ENCODE measurements at places on chromosomes 7 and 10.

GRCh38 chr7:70907259-70908247 is 224.4 kb upstream of the GALNT17 start:
- no peak for DNase-seq

DNA sequence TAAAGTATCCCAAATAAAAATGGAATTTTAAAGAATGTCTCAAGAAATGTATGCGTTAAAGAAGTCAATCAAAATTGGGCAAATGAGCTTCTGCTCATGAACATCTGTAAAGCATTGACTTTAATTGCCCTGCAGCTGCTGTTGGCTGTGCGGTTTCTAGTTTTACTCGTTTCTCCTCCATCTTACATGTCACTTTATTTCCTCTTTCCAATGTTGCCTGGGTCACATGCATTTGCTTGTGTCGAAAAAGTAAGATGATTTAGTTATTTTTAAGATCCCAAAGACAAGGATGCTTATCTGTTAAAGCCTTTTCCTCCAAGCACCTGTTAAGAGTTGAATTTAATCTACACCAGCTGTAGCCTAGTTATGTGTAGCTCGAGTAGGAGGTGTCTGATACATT is 310.4 kb downstream of the EXOC4 start:
- DNase-seq, result no peak

DNA sequence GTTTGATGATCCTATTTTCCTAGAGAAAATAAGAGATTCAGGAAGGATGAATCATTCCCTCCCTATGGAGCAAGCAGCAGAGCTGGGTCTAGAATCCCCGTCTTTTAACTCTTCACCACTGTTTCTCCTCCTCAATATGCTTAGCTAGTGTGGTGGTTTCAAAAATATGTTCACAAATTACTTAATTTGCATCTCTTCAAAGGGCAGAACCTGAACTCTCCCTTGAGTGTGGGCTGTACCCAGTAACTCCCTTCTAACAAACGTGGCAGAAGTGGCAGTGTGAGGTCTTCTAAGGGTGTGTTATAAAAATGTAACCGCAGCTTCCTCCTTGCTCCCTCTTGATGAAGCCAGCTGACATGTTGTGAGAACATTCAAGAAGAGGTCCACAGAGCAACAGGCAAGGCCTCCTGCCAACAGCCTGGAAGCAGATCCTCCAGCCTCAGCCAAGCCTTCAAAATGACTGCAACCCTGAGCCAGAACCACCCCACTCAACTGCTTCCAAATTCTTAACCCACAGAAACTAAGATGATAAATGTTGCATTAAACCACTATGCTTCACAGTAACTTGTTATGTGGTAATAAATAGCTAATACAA is 36.6 kb downstream of the SRPK2 start:
- DNase-seq, result peak; percentile 58

GRCh38 chr7:141238596-141239243 is 164.9 kb downstream of the TMEM178B start:
- no peak for DNase-seq

GRCh38 chr7:43136064-43136463 is 23.6 kb downstream of the HECW1 start:
- no peak for DNase-seq

GRCh38 chr7:151483711-151483983 is 36.0 kb downstream of the RHEB start:
- DNase-seq, result no peak

DNA sequence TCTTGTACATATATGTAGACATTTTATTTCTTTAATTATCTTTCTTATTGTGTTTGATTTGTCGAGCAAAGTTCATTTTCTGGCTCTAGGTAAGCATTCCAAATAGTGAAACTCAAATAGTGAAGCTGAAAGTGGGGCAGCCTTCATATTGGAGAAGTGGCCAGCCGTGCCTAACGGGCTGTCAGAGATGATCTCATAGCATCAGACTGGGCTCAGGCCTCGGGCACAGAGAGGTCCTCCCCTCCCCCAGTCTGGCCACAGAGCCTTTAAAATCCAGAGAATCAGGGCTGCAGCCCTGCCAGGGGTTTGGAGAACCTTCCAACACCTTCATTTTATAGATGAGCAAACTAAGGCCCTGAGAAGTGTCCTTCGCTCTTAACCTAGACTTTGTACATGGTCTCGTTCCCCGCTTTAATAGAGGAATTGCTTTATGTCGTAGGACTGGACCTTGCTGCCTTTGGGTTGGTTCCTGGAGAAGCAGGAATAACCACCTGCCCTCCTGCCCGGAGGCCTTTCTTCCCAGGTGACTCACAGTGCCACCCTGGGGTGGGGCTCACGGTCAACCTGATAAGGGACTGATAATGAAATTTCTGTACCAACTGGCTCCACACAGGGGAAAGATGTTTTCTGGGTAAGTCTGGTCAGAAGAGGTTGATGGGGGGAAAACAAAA is 7.3 kb downstream of the TSPAN15 start:
- DNase-seq, result peak; percentile 63

- no peak for DNase-seq
Measured at GRCh38 chr7:148584154-148584827, 6.3 kb upstream of the C7orf33 start.

DNA sequence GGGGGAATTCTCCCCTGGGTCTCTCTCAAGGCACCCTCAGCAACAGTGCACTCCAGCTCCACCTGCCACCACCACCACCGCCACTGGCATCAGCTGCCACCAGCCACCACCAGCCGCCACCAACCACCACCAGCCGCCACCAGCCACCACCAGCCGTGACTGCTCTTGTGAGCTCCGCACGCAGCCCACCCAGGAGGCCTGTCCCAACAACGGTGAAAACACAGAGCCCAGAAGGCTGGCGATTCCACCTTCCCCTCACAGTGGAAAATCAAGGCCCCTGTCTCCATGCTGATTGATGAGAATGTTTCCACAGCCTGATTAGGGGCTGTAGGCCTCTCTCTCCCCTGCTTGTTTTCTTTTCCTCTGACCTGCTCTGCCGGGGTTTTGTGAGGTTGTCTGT is 41.1 kb downstream of the COBL start:
- DNase-seq, result no peak

GRCh38 chr10:110643653-110644597 is at the start of gene RBM20:
TSS of gene RBM20 (plus strand) at chr10:110644336. CDS start at chr10:110644455, 119 bp downstream.
- DNase-seq, result peak; percentile 33

- DNase-seq, result no peak
Measured at GRCh38 chr10:120429395-120429794, 27.6 kb upstream of the PLPP4 start.

DNA sequence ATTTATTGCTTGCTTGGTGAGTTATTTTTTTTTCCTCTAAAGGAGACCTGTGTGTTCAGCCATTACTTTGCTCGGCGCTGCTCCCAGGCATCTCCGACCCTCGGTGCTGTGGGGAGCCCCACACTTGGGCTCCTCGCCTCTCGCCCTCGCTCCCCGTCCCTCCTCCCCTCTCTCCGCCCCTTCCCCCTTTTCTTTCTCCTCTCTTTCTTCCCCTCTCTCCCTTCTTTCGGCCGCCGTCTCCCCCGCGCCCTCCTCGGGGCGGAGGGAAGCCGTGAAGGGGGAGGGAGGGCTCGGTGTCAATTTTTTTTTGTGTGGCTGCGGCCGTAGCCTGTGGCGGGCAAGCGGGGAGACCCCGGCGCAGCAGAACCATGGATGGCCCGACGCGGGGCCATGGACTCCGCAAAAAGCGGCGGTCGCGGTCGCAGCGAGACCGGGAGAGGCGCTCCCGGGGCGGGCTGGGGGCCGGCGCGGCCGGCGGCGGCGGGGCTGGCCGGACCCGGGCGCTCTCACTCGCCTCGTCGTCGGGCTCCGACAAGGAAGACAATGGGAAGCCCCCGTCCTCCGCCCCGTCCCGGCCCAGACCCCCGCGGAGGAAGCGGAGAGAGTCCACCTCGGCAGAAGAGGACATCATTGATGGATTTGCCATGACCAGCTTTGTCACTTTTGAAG is 1.1 kb downstream of the AUTS2 start:
- no peak for DNase-seq

DNA sequence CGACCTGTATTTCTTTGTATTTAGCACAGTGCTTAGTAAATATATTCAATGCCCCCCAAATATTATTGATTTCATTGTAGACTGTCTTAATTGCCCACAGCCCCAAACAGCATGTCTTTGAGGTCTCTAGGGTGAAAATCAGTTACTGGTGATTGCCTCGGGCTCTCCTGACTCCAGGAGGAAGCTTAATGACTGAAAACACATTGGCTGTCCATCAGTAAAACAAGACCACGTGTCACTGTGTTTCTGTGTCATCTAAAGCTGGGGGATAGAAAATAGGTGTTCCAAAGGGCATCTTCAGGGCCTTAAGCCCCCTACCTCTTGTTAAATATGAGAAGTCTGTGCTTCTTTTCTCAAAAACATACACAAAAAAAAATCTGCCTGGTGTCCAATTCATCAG is 67.9 kb downstream of the CACNA2D1 start:
- no peak for DNase-seq

- peak; percentile 26 for DNase-seq
Measured at GRCh38 chr7:91512958-91513357, 248.7 kb downstream of the FZD1 start.

DNA sequence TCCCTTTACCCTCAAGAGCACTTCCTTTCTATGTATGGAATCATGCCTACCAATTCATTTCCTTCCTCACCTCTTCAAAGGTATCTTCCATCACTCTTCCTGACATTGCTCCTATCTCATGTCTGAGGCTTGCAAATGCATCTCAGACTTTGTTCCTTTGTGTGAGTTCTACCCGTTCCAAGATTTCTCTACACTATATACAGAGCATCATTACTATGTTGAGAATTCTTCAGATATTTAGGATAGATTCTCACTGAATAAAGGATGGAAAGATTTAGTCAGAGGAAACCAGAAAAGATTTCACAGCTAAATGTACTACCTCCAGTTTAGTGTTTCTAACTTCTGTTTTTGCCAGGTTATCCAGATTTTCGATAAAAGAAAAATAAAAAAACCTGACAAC is 462.7 kb downstream of the PHTF2 start:
- DNase-seq, result no peak

- no peak for DNase-seq
Measured at GRCh38 chr10:109838592-109839244, 84.6 kb downstream of the XPNPEP1 start.

DNA sequence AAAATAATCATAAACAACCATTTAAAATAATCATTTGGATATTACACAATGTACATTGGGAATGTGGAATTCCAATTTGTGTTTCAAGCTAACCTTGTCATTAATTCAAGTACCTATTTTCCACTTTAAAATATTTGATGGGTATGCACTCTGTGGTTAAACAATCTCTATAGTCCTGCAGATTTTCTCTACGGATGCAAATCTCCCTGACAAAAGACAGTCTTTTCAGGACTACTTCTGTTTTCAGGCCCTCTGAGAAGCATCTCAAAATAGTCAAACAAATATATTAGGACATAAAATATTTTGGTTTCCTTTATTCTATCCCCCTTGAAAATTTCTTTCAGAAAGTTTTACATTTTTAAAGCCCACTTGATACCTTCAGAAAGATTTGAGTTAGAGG is 735.6 kb upstream of the MBL2 start:
- DNase-seq, result no peak

- DNase-seq, result peak; percentile 97
Measured at GRCh38 chr10:110399106-110399964, 94.6 kb upstream of the SMNDC1 start.

GRCh38 chr7:107599262-107599661 is 19.2 kb downstream of the BCAP29 start:
- no peak for DNase-seq

- peak; percentile 97 for DNase-seq
Measured at GRCh38 chr10:99654390-99655175, 4.7 kb upstream of the ENTPD7 start.

DNA sequence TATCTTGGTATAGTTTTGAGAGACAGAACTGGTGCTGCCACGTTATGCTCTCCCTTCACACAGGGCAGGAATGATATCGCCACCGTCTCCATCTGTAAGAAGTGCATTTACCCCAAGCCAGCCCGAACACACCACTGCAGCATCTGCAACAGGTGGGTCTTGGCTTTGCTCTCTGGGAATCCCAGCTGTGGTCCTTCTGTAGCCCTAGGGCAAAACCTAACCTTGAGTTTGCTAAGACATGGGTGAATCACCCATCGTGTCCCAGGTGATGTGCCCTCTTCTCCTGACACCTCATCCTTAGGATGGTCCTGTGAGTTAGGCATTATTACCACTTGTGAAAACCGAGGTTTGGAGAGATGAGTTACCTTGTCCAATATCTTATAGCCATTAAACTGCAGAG is 6.4 kb downstream of the ZDHHC16 start:
- peak; percentile 32 for DNase-seq

DNA sequence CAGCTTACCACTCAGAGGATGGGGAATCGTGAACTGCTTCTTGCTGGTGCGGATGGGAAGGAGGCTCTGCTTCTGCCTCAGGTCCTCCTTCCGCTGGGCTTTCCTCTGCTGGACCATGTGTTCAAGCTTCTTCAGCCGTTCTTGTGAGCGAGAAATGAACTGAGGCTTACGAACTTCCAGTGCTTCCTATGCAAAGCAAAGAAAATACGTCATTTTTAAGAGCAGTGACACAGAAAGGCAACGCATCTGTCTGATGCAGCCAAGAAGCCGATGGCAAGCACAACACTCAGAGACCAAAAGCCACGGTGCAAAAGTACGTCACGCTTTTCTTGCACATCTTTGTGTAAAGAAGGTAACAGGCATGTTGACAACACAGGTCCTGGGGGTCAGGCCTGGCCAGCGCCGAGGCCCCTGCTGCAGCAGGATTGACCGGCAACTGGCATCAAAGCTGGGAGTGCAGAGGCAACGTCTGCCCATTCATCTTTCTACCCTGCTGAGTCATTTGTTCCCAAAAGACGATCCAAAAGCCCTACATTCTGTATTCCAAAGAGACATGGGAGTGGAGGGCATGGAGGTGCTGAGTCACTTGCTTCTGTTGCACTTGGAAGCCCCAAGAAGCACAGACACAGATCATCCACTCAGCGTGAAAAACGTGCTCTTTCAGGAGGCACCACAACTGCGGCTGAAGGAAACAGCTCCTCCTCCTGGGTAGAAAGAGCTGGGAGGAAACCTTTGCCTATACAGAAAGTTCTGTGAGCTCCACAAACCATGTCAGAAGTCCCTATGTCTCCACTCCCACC is 71.0 kb upstream of the ADAM12 start:
- DNase-seq, result peak; percentile 68

GRCh38 chr10:114041166-114041565 is 2.5 kb upstream of the ADRB1 start:
- DNase-seq, result no peak

GRCh38 chr7:22061775-22062174 is 116.1 kb upstream of the CDCA7L start:
- no peak for DNase-seq

GRCh38 chr10:128914681-128915080 is 552.4 kb upstream of the MGMT start:
- no peak for DNase-seq

- DNase-seq, result no peak
Measured at GRCh38 chr10:71526653-71527052, 129.9 kb downstream of the CDH23 start.

- no peak for DNase-seq
Measured at GRCh38 chr10:116815641-116816415, 33.5 kb upstream of the ENO4 start.
